ENCODE measurements at places on chromosomes 11 and 22.

- DNase-seq = no peak
These were observed 33.4 kb upstream of the WNT7B start for GRCh38 chr22:46010207-46010867.

- DNase-seq = no peak
These were observed 99.1 kb downstream of the CD44 start for GRCh38 chr11:35237860-35238715.

- DNase-seq = no peak
These were observed 445.3 kb downstream of the BRD1 start for GRCh38 chr22:49382451-49382735.

DNA sequence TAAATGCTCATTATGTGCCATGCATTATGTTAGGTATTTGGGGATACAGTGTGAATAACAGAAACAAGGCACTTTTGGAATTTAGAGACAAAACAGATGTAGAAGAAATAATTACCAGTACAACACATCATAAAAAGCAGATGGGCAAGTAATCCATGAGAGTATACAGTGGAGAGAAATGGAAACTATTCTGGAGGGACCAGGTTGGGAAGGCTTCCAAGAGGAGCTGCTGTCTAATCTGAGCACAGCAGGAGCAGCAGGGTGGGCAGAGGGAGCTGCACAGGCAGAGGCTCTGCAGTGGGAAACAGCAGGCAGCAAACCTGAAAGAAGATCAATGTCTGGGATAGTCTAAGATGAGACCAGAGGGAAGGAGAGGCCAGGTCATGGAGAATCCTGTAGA lies 268.7 kb upstream of the CCDC90B start:
- DNase-seq = no peak

DNA sequence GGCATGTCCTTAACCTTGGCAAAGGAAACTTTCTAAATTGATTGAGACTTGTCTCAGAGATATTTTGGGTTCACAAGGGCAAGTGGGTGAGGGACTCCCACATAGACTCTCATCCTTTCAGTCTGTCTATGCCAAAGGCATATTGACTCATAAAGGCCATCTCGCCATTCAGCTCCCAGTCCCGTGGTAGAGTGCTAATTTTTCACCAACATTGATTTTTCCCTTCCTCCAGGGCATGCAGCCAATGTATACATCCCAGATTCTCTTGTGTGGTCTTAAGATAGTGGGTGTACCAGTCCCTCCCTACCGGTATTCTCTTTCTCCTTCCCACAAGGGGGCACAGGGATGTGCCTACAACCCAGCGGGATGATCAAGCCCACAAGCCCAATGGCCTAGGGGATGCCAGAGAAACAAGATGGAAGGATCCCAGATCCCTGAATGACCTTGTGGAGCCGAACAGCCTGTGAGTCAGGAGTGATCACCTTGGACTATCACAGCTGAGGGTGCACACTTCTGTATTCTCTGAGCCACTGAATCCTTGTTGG lies 7.9 kb downstream of the C11orf96 start:
- no peak for DNase-seq

DNA sequence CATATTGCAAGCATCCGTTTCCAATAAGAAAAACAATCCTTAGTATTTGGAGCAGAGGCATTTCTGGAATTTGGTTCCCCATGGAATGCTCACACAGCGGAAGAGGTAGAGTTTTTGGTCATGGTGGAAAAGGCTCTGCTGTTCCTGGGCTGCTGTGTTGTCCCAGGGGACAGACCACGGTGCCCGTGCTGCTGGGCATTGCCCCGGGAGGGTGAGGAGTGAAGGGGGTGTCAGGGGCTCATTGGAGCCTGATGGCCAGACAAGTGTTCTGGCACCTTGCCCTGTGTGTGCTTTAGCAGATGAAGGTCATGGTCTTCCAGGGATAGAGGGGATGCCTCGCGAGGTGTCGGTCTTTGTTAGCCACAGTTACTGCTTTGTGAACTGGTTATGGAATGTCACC lies 61.2 kb downstream of the MPPED1 start:
- DNase-seq = no peak
